ENCODE measurements at places on chromosomes 1 and 21.
A peak's percentile ranks its signal among the peaks of the same experiment; 100 is the strongest.

- DNase-seq = no peak
These were observed 1.3 kb downstream of the GREM2 start for GRCh38 chr1:240610636-240611035.

GRCh38 chr21:45142469-45143308, 68.3 kb downstream of the ADARB1 start:
- no peak for DNase-seq

DNA sequence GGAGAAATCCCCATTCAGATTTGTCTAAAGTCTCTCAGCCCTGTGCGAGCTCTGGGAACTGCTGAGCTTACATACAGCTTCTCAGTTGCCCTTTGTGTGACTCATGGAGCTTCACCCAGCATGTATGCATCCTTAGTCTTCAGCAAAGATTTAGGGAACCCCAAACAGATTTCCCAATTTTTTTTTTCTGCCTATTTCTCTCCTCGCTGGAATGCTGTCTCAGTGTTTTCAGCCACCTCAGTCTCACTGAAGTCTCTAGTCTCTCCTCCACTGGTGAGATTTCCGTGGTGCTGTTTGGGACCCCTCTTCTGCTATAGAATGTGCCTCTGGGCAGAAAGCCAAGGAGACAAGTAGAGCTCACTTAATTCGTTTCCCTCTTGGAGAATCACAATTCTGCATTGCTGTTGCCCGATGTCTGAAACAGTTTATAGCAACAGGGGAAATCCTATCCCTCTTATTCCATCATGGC, 28.1 kb upstream of the TXLNA start:
- DNase-seq = no peak

GRCh38 chr1:239443361-239443760, 57.0 kb downstream of the CHRM3 start:
- no peak for DNase-seq

DNA sequence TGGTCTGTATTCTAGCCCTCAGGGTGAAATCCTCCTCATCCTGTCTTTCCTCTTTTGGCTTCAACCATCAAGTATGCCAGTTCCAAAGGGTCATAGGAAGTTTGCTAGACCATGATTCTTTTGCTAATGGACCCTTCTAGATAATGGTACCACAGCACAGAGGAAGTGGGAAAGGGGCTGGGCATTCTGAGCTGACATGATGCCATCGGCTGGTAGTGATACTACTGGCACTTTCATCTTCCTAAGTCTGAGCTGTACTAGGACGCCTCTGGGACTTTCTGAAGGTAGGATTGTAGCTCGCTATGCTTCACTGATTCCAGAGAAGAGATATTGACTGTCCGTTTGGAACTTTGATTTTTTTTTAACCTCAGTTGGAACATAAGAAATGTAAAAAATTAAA, 11.4 kb downstream of the FASLG start:
- DNase-seq = no peak

DNA sequence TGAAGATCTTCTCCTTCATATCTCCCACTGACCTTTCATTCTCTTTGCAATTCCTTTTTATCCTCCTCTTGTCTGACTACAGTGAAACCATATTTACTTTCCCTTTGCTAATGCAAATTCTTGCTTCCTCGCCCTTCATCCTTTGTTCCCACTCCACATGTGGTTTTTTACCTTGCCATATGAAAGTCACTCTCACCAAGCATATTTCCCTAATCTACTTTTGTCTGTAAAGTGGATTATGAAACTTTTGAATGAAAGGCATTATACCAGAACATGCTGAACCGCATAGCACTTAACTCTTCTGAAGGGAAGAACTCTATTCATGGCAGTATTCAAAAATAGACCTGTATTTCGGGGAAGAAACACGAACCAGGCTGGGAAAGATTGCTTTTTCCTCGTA, 8.0 kb upstream of the TMPRSS15 start:
- no peak for DNase-seq

DNA sequence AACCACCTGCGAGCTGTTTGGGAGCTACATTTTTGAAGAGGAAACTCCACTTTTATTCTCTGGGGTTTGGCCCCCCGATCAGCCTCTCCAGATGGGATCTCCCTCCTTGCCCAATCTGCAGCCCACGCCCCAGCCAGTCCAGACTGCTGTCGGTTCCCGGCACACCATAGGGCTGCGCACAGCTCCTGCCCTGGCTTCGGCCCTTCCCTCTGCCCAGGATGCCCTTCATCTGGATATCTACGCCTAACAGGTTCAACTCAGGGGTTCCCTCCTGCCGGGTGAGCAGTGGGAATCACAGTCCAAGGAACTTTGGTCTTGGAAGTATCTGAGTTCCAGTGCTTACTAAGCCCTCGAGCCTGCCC, 135.3 kb downstream of the KAZN start:
- DNase-seq = no peak

GRCh38 chr1:109396513-109396839, 1.2 kb downstream of the SORT1 start:
- DNase-seq = no peak

DNA sequence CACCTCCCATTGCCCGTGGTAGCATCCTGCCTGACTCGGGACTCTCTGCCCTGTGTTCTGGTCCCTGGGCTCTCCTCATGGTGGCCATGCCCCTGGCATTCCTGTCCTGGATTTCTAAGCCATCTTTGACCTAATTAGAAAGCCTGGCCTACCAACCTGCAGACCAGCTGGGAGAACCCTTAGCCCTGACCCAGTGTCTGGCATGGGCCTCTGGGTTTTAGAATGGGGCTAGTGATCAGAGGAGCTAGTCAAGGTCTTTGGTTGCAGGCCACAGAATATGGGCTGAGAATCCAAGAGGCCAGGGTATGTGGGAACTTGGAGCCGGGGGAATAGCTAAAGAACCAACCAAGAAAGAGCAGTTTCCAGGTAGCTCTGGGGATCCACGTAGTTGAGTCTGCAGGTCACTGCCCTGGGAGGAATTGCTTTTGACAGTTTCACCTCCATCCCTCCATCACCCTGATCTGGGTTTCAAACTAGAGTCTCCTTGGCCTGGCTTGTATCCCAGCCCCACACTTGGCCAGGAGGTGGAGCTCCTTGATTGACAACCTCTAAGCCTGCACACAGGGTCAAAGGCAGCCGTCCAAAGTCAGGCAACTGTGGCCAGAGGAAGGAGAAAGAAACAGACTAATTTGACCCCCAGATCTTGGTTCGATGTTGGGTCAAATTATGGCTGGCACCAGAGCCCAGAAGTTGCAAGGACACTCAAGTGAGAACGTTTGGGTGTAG, 54.7 kb upstream of the ABCG1 start:
- DNase-seq = peak; percentile 36

DNA sequence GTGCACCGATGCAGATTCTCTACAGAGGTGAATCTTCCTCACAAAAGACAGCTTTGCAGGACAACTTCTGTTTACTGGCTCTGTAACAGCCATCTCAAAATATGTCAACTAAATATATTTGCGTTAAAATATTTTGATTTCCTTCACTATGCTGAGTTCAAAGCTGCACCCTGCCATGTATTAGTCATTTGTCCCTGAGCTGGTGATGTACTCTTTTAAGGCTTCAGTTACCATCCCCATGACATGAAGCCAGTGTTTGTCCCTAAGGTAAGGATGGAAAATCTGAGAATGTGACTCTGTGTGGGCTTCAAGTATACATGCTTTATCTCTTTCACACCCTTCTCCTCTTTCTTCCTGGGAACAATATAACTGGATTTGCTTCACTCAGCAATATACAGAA, 70.2 kb upstream of the BTG3 start:
- DNase-seq = no peak

GRCh38 chr1:109089242-109090015, 1.1 kb upstream of the TMEM167B start:
- DNase-seq = no peak

GRCh38 chr1:22057861-22058260, 5.4 kb downstream of the CDC42 start:
- DNase-seq = no peak

- DNase-seq = no peak
These were observed 167.3 kb downstream of the FASLG start for GRCh38 chr1:172826096-172826741.

DNA sequence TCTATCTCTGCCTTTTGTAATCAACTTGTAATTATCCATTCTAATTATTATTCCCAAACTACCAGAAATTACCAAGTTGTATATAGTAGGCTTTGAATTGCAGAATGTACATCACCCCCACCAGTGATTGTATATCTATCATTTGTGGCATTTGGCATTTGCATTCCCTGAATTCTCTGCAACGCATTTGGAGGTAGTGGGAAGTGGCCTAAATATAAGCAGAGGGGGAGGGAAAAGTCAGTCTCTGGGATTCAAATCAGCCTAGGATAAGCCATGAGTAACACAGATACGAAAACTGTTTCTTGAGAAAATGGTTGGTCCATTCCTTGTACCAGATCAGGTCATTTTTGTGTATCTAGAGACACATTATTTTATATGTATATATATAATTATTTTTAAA, 20.7 kb downstream of the DDX20 start:
- no peak for DNase-seq

DNA sequence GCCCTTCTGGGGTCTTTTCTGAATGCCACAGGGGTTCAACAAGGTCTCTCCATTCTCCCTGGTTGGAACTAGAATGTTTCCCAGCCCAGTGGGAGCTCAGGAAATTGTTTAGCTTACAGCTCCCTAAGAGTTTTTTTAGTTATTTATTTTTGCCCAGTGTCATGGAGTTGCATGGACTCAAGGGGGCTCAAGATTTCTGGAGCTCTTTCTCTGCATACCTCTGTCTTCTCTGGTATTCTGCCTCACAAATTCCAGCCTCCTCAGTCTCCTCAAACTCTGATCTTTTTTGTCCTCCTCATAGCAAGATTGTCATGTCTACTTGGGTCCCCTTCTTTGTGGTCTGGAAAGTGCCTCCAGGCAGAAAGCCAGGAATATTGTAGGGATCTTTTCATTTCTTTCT, 15.9 kb upstream of the PPP2R5A start:
- no peak for DNase-seq

DNA sequence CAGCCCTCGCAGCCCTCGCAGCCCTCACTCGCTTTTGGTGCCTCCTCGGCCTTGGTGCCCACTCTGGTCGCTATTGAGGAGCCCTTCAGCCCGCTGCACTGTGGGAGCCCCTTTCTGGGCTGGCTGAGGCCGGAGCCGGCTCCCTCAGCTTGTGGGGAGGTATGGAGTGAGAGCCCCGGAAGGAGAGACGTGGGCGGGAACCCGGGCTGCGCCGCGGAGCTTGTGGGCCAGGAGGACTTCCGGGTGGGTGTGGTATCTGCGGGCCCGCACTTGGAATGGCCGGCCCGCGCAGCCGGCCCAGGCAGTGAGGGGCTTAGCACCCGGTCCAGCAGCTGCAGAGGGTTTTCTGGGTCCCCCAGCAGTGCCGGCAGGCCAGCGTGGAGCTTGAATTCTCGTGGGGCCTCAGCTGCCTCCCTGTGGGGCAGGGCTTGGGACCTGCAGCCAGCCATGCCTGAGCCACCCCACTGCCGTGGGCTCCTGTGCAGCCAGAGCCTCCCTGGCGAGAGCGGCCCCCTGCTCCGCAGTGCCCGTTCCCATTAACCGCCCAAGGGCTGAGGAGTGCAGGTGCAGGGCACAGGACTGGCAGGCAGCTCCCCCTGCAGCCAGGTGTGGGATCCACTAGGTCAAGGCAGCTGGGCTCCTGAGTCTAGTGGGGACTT, 9.9 kb upstream of the CFHR2 start:
- no peak for DNase-seq

- DNase-seq = no peak
These were observed 5.2 kb upstream of the TNNI1 start for GRCh38 chr1:201426479-201427310.

DNA sequence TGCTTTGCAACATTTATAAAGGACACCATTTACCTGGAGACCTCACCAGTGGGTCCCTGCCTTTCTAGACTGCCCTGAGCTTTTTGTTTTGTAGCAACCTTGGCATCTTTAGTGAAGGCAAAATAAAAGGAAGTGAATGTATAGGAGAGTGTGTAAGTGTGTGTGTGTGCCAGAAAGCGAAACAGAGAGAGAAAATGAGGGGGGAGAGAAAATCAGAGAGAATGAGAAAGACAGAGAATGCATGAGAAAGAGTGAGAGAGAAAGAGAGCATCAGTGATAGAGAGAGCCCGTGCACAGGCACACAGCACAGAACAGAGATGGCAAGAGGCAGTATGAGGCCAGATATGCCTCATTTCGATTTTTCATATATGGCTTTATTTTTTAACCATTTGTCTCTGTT, 57.5 kb downstream of the HSD3B1 start:
- no peak for DNase-seq

GRCh38 chr1:101086783-101087182, 61.2 kb upstream of the DPH5 start:
- no peak for DNase-seq

- no peak for DNase-seq
These were observed 281.8 kb downstream of the VAV3 start for GRCh38 chr1:107683191-107683657.

- DNase-seq = no peak
These were observed 70.2 kb downstream of the ARHGEF16 start for GRCh38 chr1:3524556-3525203.

GRCh38 chr1:79887059-79887458, 880.5 kb upstream of the ADGRL4 start:
- no peak for DNase-seq

DNA sequence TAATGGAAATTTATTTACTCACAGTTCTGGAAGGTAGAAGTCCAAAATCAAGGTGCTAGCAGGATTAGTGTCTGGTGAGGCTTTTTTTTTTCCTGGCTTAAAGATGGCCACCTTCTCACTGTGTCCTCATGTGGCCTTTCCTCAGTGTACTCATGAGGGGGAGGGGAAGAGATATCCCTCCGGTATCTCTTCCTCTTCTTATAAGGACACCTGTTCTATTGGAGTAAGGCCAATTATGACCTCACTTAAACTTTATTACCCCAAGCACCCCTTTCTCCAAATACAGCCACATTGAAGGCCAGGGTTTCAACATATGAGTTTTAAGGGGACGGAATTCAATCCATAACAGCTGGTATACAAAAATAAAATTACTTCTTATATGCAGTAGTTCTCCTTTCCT, 203.7 kb upstream of the C1orf87 start:
- no peak for DNase-seq

GRCh38 chr1:17679856-17680255, 75.3 kb upstream of the ACTL8 start:
- no peak for DNase-seq

- no peak for DNase-seq
These were observed 407.3 kb downstream of the MRPL39 start for GRCh38 chr21:25199944-25200343.

GRCh38 chr21:22346576-22346975, 1348.4 kb downstream of the NCAM2 start:
- DNase-seq = no peak

- no peak for DNase-seq
These were observed 19.1 kb upstream of the NRDC start for GRCh38 chr1:51897699-51898031.

GRCh38 chr21:34618941-34619340, 4.0 kb upstream of the RCAN1 start:
- no peak for DNase-seq

- DNase-seq = no peak
These were observed 70.7 kb downstream of the SPATA46 start for GRCh38 chr1:162305969-162306368.

- DNase-seq = no peak
These were observed 325.2 kb downstream of the DUSP10 start for GRCh38 chr1:221416723-221417122.
